ENCODE measurements at places on chromosomes 11 and 22.
A peak's percentile ranks its signal among the peaks of the same experiment; 100 is the strongest.

GRCh38 chr11:72004515-72005346 is 6.0 kb downstream of the IL18BP start:
- no peak for DNase-seq

DNA sequence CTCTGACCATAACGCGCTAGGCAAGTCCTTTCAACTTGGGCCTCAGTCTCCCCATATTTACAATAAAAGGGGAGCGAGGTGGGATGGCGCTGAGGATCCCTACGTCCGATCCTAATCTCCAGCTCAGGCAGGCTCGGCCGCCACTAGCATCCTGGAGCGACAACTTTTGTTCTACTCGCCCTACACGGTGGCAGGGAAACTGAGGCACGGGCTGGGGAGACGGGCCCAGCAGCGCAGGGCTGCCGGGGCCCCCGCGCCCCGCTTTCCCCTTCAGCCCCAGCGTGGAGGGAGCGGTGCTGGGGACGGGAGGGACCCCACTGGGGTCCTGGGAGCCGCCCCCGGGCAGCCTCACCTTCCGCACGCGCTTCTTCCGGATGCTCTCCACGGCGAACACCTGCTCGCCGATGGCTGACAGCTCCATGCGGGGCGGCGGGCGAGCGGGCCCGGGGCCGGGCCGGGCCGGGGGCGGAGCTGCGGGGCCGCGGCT is 413 bp downstream of the CBX7 start:
- no peak for DNase-seq

- DNase-seq, result no peak
Measured at GRCh38 chr11:116461789-116462188, 311.0 kb downstream of the BUD13 start.

DNA sequence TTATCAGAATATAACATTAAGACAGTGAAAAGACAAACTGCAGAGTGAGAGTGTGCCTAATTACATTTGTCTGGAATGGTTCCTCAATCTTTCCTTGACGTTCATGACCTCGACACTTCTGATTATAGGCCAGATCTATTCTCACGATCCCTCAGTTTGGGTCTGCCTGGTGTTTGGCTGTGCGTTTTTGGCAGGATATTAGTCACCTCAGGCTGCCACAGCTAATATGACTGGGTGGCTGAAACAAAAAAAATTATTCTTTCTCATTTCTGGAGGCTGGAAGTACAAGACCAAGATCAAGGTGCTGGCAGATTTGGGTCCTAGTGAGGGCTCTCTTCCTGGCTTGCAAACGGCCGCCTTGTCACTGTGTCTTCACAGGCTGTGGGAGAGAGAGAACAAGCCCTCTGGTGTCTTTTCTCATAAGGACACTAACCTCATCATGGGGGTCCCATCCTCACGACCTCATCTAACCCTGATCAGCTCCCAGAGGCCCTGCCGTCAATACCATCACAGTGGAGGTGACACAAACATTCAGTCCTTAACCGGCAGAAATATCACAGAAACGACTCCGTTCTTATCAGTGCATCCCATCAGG is 23.2 kb downstream of the IFITM10 start:
- no peak for DNase-seq

GRCh38 chr22:41405588-41405987 is 23.8 kb downstream of the TEF start:
- no peak for DNase-seq

DNA sequence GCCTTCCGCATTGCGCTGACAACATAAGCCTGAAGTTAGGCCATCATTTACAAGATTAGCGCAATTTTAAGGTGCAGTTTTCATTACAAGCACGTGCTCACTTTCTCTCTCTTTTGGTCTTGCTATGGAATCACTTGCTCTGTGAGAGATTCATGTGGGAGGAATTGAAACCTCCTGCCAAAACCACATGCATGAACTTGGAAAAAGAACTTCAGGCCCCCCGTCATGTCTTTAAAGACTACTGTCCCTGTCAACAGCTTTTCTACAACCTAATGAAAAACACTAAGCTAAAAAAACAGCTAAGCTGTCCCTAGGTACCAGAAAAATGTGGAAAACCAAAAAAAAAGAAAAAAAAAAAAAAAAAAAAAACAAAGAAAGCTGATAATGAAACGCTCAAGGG is 1707.6 kb upstream of the RAG2 start:
- no peak for DNase-seq

- DNase-seq, result no peak
Measured at GRCh38 chr11:118610773-118611432, 3.5 kb downstream of the PHLDB1 start.

DNA sequence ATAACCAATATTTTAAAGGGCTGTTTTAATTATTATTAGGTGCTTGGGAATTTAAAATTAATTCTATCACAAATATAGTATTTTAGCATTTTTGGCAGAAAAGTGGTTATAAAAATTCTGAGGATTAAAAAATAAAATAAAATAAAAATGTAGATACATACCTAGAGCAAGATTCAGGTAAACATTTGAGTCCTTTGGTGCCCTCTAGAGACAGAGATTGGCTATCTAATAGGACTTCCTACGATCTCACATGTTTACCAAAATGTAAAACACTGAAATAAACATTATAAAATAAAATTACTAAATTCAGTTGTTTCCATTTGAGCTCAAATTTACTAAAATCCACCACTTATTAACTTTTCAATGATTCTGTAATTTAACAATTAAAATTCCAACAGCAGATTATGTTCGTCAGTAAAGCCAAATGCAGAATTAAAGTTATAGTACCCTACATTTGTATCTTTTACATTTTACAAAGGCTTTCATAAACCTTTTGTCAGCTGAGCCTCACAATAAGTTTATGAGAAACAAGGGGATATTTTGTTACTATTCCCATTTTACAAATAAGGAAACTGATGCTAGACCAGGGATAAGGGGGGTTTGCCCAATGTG is 27.7 kb downstream of the SLC36A4 start:
- no peak for DNase-seq

DNA sequence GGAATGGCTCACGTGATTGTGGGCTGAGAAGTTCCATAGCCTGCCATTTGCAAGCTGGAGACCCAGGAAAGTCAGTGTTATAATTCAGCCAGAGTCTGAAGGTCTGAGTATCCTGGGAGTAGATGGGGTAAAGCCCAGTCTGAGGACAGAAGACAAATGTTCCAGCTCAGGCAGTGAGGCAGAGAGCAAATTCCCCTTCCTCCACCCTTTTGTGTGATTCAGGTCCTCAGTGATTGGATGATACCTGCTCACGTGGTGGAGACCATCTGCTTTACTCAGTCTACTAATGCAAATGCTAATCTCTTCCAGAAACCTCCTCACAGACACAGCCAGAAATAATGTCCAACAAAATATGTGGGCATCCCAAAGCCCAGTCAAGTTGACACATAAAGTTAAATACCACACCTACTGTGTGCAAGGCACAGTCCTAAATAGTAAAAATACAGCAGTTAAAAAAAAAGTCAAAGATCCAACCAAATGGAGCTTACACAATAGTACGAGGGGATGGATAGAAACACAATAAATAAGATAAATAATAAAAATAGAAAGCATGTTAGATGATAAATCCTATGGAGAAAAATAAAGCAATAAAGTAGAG is 13.2 kb upstream of the APOL6 start:
- DNase-seq, result no peak

GRCh38 chr11:134466156-134466555 is 54.1 kb upstream of the B3GAT1 start:
- no peak for DNase-seq

DNA sequence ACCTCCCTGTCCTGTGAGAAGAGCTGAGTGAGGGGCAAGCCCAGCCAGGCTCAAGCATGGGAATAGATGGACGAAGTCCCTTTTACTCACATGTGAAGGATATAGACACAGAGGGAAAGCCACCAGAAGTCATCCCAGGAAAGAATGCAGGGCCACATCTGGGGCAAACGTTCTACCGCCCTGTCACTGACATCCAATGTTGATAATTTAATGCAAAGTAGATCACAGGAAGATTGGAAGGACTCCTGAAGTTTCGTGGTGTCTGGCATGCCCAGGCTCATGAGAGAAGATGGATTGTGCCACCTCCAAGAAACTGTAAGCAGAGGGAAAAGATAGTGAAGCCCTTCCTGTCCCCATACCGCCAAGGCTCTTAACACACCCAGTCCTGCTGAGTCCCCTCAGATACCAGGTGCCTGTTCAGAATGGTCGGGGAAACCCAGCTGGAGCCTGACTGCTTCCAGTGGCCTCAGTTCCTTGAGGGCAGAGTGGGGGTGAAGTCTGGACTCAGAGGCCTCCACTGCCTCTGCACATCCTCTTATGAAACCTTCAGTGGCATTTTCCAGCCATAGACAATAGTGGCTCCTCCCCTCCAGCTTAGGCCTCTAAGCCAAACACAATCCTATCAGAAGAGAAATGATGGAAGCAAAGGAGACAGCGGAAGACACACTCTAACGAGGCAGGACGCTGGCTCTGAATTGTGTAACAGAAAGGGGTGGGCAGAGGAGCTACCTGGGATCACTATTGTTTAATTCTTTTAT is 7.5 kb upstream of the STK33 start:
- DNase-seq, result no peak

GRCh38 chr11:122910775-122911174 is 28.2 kb downstream of the JHY start:
- peak; percentile 27 for DNase-seq

DNA sequence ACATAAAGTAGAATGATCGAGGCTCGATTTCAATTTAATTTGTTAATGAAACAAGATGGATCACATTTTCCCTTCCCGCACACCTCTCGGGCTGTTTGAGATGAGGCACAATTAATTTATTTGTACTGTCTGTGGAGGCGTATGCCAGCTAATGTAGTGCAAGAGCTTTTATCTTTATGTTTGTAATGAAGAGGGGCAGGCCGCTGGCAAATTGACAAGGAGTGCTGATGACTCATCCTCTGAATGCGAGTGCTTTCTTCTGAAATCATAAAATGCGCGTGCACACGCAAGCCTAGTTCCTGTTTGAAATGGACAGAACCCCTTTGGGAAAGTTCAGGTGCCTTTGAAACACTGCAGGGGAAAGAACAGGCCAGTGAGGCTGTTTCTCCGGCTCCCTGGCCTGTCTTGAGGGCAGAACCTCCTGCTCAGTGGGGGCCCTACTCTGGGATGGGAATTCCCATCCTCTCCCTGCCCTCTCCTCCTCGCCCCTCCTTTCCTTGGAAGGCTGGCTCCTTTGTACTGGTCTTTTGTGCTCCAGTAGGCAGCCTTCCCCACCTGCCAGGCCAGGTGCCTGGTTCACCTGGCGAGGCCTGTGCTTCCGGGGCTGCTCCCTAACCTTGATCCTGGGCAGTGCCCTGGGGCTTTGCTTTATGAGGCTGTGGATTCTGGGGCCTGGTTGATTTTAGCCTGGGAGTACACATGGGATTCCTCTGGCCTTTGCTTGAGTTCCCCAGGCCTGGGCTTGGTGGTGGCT is 50.3 kb downstream of the TEAD1 start:
- no peak for DNase-seq

DNA sequence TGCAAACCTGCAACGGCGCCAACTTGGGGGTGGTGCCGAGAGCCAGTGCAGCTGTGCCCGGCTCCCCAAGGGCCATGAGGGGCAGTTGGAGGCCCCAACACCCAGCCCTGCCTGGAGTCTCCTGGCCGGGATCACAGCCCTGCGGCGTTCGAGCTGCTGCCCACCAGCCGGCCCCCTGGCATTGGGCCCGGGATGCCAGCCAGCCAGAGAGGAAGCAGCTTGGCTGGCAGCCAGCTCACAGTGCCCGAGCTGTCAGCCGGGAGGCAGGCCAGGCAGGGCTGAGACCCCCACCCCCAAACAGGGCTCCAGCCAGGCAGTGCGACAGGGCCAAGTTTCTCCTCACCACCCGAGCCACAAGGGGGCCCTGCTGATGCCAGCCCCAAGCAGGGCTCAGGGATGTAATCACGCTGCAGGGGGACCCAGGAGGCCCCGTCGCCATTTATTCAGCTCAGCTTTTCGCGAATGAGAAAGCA is 26.0 kb upstream of the TCF20 start:
- DNase-seq, result no peak

DNA sequence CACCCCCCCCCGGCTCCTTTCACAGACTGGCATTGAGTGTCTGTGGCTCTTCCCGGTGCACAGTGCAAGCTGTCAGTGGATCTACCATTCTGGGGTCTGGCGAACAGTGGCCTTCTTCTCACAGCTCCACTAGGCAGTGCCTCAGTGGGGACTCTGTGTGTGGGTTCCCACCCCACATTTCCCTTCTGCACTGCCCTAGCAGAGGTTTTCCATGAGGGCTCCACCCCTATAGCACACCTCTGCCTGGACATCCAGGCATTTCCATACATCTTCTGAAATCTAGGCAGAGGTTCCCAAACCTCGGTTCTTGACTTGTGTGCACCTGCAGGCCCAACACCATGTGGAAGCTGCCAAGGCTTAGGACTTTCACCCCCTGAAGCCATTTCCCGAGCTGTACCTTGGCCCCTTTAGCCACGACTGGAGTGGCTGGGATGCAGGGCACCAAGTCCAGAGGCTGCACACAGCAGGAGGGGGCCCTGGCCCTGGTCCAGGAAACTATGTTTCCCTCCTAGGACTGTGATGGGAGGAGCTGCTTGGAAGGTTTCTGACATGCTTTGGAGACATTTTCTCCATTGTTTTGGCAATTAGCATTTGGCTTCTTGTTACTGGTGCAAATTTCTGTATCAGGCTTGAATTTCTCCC is 26.0 kb downstream of the BCL2L13 start:
- DNase-seq, result no peak

DNA sequence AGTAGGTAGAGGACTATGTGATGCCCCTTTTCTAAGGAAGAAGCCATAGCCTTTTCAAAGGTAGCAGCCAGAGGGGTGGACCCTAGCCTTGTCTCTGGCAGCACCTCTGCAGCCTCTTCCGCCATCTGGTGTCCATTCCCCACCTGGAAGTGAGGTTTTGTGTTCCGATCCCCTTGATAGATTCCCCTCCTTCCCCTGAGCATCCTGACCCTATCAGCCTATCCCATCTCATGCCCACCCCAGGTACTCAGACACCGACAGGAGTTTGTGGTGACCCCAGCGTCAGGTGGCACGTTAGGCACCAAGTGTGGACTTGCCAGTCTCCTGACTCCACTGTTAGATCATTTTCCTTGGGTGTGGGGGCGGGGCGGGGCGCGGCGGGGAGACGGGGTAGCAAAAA is 398 bp upstream of the FAM89B start:
- no peak for DNase-seq

DNA sequence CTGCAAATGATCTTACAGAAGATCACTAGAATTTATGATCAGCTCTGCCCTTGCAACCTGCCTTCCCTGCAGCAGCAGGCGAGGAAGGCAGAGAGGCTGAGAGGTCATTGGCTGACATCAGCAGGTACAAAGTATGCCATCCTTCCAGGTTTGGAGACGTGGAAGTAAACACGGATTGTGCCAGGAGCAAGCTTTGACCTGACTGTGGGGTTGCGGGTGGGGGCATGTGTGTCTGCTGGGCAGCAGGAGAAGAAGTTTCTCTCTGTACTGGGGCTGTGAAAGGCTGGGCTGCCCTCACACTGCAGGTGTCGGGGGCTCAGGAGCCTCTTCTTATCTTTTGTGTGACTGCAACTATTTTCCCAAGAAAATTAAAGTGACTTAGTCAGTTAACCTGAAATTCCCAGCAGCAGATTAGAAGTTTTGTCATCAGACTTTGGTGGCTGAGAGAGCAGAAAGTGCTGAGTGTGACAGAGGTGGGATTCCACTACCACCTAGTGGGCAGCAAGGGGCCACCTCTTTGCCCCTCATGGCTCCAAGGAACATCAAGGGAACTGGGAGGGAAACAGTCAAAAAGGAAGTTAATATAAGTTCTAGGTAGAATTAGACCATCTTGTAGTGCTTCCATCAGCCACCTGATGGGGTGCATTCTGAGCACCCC is 565.9 kb downstream of the ETS1 start:
- no peak for DNase-seq

- DNase-seq, result no peak
Measured at GRCh38 chr22:32660292-32660691, 141.2 kb upstream of the TIMP3 start.
